ENCODE measurements at places on chromosomes 5 and 9.

DNA sequence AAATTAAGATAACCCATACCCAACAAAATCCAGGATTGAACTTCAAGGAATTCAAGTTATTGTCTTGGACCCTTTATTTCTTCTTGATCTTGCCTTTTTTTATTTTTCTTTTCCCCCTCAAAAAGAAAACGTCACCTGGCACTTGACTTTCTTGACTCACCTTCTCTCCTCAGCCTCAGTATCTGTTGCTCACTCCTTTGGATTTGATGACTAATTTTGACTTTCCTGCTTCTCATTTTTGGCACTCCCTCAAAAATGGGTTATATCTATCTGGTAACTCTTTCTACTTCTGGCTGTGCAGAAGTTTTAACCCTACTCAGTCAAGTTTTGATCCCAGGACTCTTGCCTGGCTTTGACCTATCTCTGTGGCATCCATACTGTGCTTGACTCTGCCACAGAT is 66.6 kb upstream of the SPATA31D4 start:
- no peak for DNase-seq

GRCh38 chr5:6291961-6292360 is 86.4 kb downstream of the MED10 start:
- DNase-seq = no peak

DNA sequence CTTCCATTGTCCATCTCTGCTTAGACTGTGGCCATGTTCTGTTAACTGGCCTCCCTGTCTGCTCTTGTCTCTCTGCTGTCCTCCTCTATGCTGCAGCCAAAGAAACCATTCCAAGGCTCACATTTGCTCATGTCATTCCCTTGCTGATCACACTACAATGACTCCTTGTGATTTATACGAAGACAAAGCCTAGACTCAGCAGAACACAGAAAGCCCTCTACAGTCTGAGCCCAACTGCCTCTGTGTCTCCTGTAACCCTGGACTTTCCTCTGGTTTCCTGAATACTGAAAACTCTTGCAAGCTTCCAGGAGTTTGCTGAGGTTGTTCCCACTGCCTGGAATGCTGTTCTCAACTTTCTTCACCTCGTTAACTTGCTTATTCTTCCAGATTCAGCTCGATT is 191.8 kb downstream of the TMEM38B start:
- DNase-seq = no peak

DNA sequence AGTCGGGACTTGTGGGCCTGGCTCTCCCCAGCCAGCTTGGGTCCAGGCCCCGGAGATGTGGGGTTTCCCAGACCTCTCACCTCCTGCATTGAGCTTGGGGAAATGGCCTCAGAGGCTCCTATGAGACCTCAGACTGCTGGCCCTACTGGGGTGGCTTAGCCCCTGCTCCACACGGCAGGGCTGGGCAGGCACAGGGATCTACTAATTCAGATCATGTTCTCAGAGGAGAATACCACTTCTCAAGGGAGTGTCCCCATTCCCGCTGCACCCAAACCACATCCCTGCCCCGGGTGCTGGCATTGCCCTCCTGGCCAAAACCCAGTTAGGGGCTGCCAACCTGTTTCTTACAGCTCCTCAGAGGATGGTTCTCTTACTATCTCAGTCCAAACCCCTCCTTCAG is 82.1 kb upstream of the LMX1B start:
- DNase-seq = no peak

- DNase-seq = no peak
Observed at GRCh38 chr9:69180200-69180599, 6.1 kb downstream of the TJP2 start.

GRCh38 chr5:21391506-21391905 is 1403.5 kb upstream of the CDH18 start:
- no peak for DNase-seq

GRCh38 chr9:88388203-88388885 is at the start of gene SPIN1:
Gene SPIN1 (plus strand): TSS chr9:88388444. CDS start chr9:88426540, 38,096 bp downstream.
- peak; percentile 87 for DNase-seq

DNA sequence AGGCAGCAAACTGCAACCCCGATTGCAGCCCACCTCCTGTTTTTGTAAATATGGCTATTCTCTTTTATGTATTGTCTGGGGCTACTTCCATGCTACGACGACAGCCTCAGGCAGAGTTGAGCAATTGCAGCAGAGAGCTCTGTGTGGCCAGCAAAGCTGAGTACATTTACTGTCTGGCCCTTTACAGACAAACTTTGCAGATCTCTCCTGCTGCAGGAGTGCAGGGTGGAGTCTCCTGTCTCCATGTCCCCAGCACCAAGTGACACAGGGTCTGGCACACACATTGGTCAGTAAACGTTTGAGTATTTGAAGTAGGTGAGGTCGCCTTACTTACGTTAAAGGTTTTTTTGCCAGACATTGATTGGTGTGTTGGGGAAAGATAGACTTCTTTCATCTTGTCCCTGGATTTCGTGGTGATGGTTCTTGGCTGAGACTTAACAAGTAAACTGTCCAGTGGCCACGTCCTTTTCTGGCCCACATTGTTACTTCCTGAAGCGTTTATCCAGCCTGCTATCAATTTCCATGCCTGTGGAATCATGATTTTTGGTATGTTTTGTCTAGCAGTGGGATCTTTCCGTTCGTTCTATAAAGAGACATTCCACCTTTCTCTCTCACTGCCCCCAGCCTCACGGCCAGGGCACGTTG is 27.2 kb downstream of the PRRC2B start:
- DNase-seq = no peak

DNA sequence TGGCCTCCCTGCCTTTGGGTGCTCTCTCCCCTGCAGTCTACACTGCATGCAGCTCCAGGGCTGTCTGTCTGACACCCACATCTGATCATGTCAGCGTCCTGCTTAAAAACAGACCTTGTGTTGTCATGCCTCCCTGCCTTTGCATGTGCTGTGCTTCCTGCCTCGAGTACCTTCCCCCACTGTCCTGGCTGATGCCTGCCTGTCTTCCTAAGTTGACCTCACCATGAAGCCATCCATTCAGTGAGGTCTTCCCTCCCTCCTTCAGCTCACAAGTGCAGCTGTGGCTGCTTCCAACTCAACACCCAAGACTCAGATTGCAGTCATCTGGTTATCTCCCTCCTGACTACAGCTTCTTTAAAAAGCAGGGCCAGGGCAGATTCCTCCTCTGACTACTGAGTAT is 5.5 kb downstream of the ANGPTL2 start:
- DNase-seq = no peak

DNA sequence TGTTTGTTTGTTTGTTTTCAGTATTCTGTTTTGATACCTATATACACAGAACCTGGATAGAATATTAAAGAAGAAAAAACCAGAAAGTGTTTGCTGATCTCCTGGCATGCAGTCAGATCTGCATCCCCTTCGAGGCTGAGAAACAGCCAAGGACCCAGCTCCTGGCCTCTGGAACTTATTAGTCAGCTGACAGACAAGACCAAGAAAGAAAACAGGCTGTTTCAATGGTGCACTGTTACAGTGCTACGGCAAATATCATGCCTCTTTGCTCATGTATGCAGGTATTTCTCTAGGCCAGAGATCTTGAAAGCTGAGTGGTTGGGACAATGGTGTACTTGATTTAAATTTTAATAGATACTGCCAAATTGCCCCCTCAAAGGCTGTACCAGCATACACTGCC is 95.0 kb downstream of the C5orf15 start:
- DNase-seq = no peak

- DNase-seq = no peak
Observed at GRCh38 chr5:169126481-169127021, 174.4 kb downstream of the SLIT3 start.

GRCh38 chr5:174531782-174532191 is 192.6 kb upstream of the MSX2 start:
- DNase-seq = no peak

DNA sequence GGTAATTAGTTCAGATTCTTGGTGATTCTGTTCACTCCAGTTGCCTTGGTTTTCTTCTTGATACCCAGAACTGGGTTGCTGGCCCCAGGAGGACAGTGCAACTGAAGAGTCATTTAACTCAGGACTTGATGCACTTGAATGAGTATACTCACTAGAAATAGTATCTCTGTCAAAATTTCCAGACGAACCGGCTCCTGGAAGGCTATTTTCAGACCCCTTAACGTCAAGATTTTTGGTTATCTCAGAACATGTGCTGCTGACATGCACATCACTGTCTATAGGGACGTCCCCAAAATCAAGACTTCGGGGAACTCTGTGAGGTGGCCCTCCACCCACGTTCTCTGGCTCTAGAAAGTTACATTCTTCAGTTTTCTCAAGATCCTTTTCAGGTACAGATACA is 56.7 kb upstream of the PCA3 start:
- no peak for DNase-seq

- DNase-seq = no peak
Observed at GRCh38 chr9:12933957-12934356, 159.1 kb downstream of the LURAP1L start.

GRCh38 chr5:126656401-126657007 is 55.8 kb downstream of the PHAX start:
- peak; percentile 10 for DNase-seq

GRCh38 chr5:74476046-74476818 is 164.3 kb downstream of the ENC1 start:
- DNase-seq = no peak

- DNase-seq = no peak
Observed at GRCh38 chr5:122730037-122730436, 44.8 kb upstream of the SNX2 start.

Data from stimulated activated CD4-positive, alpha-beta T cell treated with anti-CD3 and anti-CD28 coated beads, Interleukin-4, amount 100 ng/mL, for 1 hour (primary cell).